ENCODE measurements at places on chromosomes 16 and 17. TPM values are rescaled to one million over a fixed set of nuclear protein-coding genes. Genes with fewer than 3 reads are reported as not detected.

SLFN12L gene
- total RNA-seq: not detected

MAPT gene
- total RNA-seq: under 0.01 TPM

BCL6B gene
- total RNA-seq: 76.2 TPM

KREMEN2 gene
- total RNA-seq: not detected

KRT40 gene
- not detected for total RNA-seq

CBX8 gene
- 2.7 TPM for total RNA-seq

SSTR5 gene
- 0.77 TPM for total RNA-seq

CD300E gene
- total RNA-seq: not detected

CCL8 gene
- total RNA-seq: not detected

KRT26 gene
- total RNA-seq: not detected

DDX52 gene
- total RNA-seq: 20.3 TPM

TMEM114 gene
- total RNA-seq: not detected

PRSS36 gene
- 0.26 TPM for total RNA-seq

HBQ1 gene
- 0.17 TPM for total RNA-seq

CCL18 gene
- not detected for total RNA-seq

P2RX1 gene
- total RNA-seq: not detected

GRAP gene
- total RNA-seq: 224 TPM

MVP gene
- total RNA-seq: 116 TPM

RAB26 gene
- total RNA-seq: 0.26 TPM

NME1 gene
- total RNA-seq: 82.3 TPM

SBK1 gene
- total RNA-seq: under 0.01 TPM

MMP25 gene
- under 0.01 TPM for total RNA-seq

SLC2A4 gene
- 0.69 TPM for total RNA-seq

CBX2 gene
- total RNA-seq: 3.3 TPM

CDH1 gene
- 0.11 TPM for total RNA-seq

PYY gene
- not detected for total RNA-seq

IRX3 gene
- 2.0 TPM for total RNA-seq

SLC5A2 gene
- total RNA-seq: 0.11 TPM

KRT28 gene
- not detected for total RNA-seq

TK1 gene
- 35.9 TPM for total RNA-seq

BTBD17 gene
- total RNA-seq: not detected

KRTAP4-6 gene
- not detected for total RNA-seq

MILR1 gene
- 0.76 TPM for total RNA-seq

PYDC1 gene
- total RNA-seq: not detected

SEPTIN12 gene
- not detected for total RNA-seq

STAC2 gene
- not detected for total RNA-seq

KRTAP16-1 gene
- total RNA-seq: not detected

SLFN5 gene
- total RNA-seq: 30.9 TPM

CPD gene
- total RNA-seq: 269 TPM

All from dermis lymphatic vessel endothelial cell (primary cell).